ENCODE measurements at places on chromosomes 12 and 14. TPM values are rescaled to one million over a fixed set of nuclear protein-coding genes. Genes with fewer than 3 reads are reported as not detected.

Gene RPL10L
- total RNA-seq, result not detected

Gene SOX5
- total RNA-seq, result 1.1 TPM

Gene DLK1
- not detected for total RNA-seq

Gene DEGS2
- total RNA-seq, result under 0.01 TPM

Gene COX8C
- total RNA-seq, result 0.39 TPM

Gene IRAK3
- total RNA-seq, result 0.22 TPM

Gene GALNT8
- not detected for total RNA-seq

Gene PTPN21
- 33.8 TPM for total RNA-seq

Gene NR1H4
- not detected for total RNA-seq

Gene CMA1
- total RNA-seq, result not detected

Gene EXOC3L4
- total RNA-seq, result not detected

Gene ST8SIA1
- not detected for total RNA-seq

Gene MARS1
- 64.0 TPM for total RNA-seq

Gene PTPRQ
- under 0.01 TPM for total RNA-seq

Gene CELA1
- total RNA-seq, result not detected

Gene ATP23
- total RNA-seq, result 3.9 TPM

Gene CALM1
- total RNA-seq, result 589 TPM

Gene OXA1L
- 52.7 TPM for total RNA-seq

Gene DHRS2
- 146 TPM for total RNA-seq

Gene APOLD1
- 2.4 TPM for total RNA-seq

Gene SERPINA9
- total RNA-seq, result not detected

Gene PPP1R1A
- not detected for total RNA-seq

Gene GPR162
- total RNA-seq, result 0.11 TPM

Gene CYP27B1
- 3.9 TPM for total RNA-seq

Gene KRT8
- total RNA-seq, result 3,634 TPM

Gene NOVA1
- not detected for total RNA-seq

Gene MYH7
- total RNA-seq, result not detected

Gene TMEM132C
- not detected for total RNA-seq

Gene SERPINA10
- not detected for total RNA-seq

Gene GZMB
- total RNA-seq, result not detected

Gene TCP11L2
- 22.8 TPM for total RNA-seq

Gene SOAT2
- total RNA-seq, result not detected

Gene TCL1B
- not detected for total RNA-seq

Gene REP15
- 0.65 TPM for total RNA-seq

Gene CCDC38
- total RNA-seq, result under 0.01 TPM

Gene OAS1
- total RNA-seq, result not detected

Gene IAPP
- total RNA-seq, result not detected

Gene ASIC1
- 0.65 TPM for total RNA-seq

Gene PTGER2
- total RNA-seq, result not detected

Gene GDF11
- 1.6 TPM for total RNA-seq

Gene RACGAP1
- 27.9 TPM for total RNA-seq

Gene HNF1A
- total RNA-seq, result not detected

Gene INHBE
- total RNA-seq, result not detected

Gene PZP
- total RNA-seq, result not detected

Gene ALDH1L2
- total RNA-seq, result 6.8 TPM

Gene ZNF891
- 0.76 TPM for total RNA-seq

Gene RASSF9
- under 0.01 TPM for total RNA-seq

Gene TAS2R19
- total RNA-seq, result 6.2 TPM

Gene DIO3
- total RNA-seq, result 2.6 TPM

Gene SRGAP1
- 9.0 TPM for total RNA-seq

Gene KRT78
- total RNA-seq, result not detected

Gene LPAR5
- 5.1 TPM for total RNA-seq

Gene SCN8A
- 0.39 TPM for total RNA-seq

Gene AMDHD1
- 0.76 TPM for total RNA-seq

Gene KLHL33
- under 0.01 TPM for total RNA-seq

Gene CACNA1C
- total RNA-seq, result 2.2 TPM

Gene PLXNC1
- total RNA-seq, result 0.39 TPM

Gene PDE6H
- total RNA-seq, result not detected
